ENCODE measurements at places on chromosomes 4 and X.

- no peak for DNase-seq
Measured at GRCh38 chr4:185726931-185727330, 85.1 kb downstream of the SORBS2 start.

- no peak for DNase-seq
Measured at GRCh38 chr4:79295086-79295485, 30.8 kb downstream of the NAA11 start.

GRCh38 chrX:46461660-46462191, 83.5 kb downstream of the ZNF674 start:
- DNase-seq: no peak

DNA sequence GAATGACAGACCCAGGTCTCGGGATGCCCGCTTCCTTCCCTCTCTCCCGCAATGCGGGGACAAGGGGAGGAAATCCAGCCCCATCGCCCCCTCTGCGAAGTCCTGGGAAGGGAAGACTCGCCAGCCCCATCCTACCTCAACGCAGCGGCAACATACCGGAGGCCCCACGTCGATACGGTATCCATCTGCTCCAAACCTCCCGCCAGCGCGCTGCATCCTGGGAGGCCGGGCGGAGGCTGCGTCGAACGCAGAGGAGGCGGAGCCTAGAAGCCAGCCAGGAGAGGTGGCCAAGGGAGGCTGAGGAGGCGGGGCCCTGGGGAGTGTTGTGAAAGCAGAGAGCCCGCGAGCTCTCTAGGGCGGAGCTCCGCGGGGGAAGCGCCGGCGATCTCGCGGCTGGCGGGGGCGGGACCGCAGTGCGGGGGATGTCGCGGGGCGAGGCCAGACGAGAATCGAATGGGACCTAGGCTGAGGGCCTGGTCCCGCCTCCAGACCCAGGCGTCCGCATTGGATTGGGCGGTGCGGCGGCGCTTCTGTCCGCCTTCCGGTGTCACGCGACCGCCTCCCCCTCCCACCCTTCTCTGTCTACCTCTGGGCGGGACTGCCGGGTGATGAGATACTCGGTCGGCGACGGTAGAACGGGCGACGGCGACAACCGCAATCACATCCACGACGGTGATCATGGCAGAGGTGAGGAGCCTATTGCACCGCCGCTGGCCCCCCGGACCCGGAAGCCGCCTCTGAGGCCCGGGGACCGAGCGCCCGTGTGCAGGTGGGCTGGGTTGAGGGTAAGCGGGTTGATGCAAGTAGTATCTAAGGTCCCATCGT, at the start of the genes FANCB and MOSPD2:
TSS of gene FANCB (minus strand) at position 219 of the 825 bp plus-strand sequence. CDS start 7,559 bp downstream, outside the sequence.
TSS of gene MOSPD2 (plus strand) at position 571 of the 825 bp plus-strand sequence. CDS start at position 679, 108 bp downstream.
- peak; percentile 46 for DNase-seq

GRCh38 chr4:24659241-24659961, 75.0 kb upstream of the DHX15 start:
- no peak for DNase-seq

- DNase-seq: no peak
Measured at GRCh38 chrX:23964191-23964590, 56.4 kb downstream of the CXorf58 start.

- no peak for DNase-seq
Measured at GRCh38 chr4:9861561-9861960, 80.1 kb downstream of the DRD5 start.

GRCh38 chr4:111631215-111631999, 513.8 kb upstream of the FAM241A start:
- no peak for DNase-seq

DNA sequence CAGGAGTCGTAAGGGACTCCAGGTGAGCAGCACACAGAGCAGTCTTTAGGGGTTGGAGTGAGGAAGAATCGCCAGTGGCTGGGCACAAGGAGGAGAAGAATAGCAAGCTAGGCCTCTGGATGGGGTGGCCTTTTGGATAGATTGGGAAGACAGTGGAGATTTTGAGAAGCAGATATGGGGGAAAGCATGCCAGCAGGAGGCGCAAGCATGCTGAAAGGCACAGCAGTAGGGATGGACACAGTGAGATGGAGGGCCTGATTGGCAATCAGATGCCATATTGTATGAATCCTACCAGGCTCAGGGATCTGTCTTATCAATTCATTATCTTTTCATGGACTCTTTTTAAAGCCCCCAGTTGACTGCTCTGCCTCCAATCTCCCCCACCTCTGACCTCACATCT, 60.4 kb upstream of the MAGEA4 start:
- no peak for DNase-seq

GRCh38 chr4:27121830-27122229, 261.2 kb downstream of the STIM2 start:
- no peak for DNase-seq

GRCh38 chr4:155616117-155616516, 50.5 kb upstream of the GUCY1A1 start:
- no peak for DNase-seq

DNA sequence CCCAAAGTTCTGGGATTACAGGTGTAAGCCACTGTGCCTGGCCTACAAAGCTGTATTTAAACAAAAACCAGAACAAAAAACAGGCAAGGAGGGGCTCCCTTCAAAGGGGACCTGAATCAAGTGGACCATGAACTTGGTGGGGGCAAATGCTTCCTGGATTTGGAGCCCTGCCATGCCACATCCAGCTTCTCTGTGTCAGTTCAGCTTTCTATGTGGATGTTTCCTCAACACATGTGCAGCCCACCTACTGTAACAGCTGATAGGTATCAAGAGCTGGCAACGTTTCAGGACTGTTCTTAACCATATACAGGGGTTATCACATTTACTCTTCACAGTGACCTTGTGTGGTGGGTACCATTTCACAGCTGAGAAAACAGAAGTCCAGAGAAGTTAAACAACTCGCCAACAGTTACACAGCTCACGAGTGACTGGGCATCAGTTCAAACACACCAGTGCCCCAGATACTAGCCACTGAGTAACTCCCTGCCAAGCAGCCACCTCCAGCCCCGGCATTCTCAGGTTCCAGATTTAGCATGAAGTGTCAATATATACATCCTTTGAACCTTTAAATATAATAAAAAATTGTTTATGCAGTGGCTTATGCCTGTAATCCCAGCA, 7.5 kb downstream of the GPR143 start:
- DNase-seq: no peak

DNA sequence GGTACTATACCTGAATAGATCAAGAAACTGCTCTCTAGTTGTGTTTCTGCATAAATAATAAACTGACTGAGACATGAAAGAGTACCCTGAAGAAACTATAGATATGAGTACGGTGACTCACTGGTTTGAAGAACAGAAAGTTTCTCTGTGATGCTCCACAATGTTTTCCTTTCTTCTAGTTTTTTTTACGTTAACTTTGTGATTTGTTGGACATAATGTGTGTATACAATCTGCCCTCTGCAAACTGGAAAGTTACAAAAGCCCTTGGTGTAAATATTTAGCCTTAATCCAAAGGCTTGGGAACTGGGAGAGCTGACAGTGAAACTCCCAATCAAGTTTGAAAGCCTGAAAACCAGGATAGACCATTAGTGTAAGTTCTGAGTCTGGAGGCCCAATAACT, 31.6 kb upstream of the PAPSS1 start:
- no peak for DNase-seq

GRCh38 chr4:71243091-71243833, 95.6 kb upstream of the SLC4A4 start:
- DNase-seq: no peak

- no peak for DNase-seq
Measured at GRCh38 chr4:70437197-70437596, 34.8 kb upstream of the MUC7 start.

DNA sequence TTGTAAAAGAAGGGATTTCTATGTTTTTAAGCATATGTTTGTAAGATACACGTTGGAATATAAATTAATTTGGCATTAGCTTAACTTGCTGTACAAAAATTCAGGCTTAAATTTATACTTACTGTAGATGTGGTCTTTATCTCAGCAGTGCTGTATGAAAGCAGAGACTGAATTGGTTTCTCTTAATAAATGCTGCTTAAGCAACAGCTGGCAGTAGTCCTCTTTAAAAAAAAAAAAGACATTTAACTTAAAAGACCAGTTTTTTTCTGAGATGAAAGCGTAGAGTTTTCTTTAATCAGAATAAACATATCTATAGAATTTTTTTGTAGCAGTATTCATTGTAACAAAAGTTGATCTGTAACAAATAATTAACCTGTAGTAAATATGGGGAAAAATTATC, 124.6 kb downstream of the RAP1GDS1 start:
- DNase-seq: no peak

GRCh38 chr4:25406081-25406692, 29.1 kb downstream of the ANAPC4 start:
- DNase-seq: no peak

GRCh38 chr4:80566203-80566872, 230.8 kb downstream of the CFAP299 start:
- no peak for DNase-seq

- no peak for DNase-seq
Measured at GRCh38 chrX:108468486-108468885, 28.8 kb downstream of the COL4A5 start.

DNA sequence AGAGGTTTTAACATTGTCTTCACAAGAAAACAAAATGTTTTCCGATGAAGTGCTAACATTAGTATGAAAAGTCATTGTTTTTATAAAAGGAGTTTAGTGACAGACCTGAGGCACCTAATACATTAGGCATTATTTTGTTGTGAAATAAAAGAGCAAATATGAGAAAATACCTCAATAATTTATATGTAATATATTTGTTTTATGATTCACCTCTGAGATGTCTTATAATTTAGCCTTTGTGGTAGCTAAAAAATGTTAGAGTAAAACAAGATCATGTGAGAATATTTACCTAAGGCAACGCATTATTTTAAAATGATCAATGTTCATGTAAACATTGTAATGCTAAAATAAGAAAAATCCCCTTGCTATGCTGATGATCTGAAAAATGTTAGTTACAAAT, 100.9 kb upstream of the WDFY3 start:
- DNase-seq: no peak

- DNase-seq: no peak
Measured at GRCh38 chr4:11496351-11496829, 67.7 kb upstream of the HS3ST1 start.

DNA sequence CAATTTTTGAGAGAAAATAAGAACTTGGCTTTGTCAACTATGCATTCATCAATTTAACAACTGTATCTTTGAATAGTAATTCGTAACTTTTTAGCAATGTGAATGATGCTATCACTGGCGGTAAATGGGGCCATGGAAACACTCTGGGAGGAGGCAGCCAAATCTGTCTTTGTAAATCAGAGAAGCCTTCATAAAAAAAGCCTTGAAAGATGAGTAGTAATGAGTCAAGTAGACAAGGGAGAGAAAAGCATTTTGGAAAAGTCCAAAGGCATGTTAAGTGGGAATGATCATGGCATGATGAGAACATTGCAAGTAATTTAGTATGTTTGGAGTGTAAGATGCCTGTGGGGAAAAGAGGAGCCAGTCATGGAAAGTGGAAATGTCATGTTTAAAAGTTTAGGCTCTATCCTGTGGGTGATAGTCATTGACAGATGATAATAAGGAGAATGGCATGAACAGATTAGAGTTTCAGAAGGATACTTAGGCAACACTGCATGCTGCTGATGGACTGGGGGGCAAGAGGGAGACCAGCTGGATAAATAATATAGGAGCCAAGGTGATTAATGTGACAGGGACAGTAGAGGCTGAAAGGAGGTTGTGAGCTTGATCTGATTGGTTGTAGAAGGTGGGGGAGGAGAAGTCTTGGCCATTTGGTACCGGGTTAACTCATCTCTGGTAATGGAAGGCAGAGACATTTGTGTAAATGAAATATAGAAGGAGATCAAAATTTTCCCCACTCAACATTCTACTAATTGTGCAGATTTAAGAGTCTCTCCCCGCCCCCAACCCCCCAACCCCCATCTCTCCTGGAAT, 16.3 kb downstream of the SPRY1 start:
- no peak for DNase-seq

- DNase-seq: no peak
Measured at GRCh38 chrX:40471965-40472648, 108.7 kb upstream of the ATP6AP2 start.

DNA sequence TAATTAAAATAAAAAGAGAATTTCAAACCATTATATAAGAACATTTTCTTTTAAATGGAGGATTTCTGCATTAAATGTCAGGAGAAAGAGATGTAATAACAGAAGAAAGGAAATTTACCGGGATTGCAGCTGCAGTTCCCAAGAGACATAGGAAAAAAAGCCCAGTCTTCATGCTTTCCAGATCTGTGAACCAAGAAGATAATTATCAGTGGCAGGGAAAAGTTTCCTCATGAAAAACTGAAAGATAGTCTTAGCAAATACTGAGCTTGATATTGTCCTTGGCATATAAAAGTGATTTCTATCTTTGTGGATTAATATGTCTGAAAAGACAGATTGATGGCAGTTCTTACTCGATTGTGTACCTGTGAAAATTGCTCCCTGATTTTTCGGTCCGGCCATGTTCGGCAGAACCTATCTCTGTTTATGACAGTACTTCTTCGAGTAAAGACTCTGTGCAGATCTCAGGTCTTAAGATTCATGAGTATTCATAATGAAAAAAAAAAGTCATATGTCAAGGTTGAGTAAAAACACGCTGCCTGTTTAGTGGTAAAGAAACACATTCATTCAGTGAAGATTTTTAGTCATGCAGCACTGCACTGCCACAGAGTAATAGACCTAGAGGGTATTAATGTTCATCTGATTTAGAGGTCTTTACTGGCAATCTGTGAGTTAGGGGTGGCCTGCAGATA, 29.6 kb downstream of the SPARCL1 start:
- DNase-seq: no peak

- DNase-seq: no peak
Measured at GRCh38 chr4:5808081-5808741, 84.7 kb downstream of the CRMP1 start.
